Stimulated activated CD8-positive, alpha-beta memory T cell treated with anti-CD3 and anti-CD28 coated beads, Interleukin-2, amount 100 ng/mL, for 48 hours (primary cell): ENCODE measurements at places on chromosomes 3 and 15.

GRCh38 chr3:78614486-78614885 is 1153.3 kb downstream of the ROBO1 start:
- DNase-seq, result no peak

GRCh38 chr3:119234610-119235009 is 6.1 kb downstream of the B4GALT4 start:
- no peak for DNase-seq

GRCh38 chr15:43969802-43970375 is 143.1 kb downstream of the WDR76 start:
- DNase-seq, result no peak

DNA sequence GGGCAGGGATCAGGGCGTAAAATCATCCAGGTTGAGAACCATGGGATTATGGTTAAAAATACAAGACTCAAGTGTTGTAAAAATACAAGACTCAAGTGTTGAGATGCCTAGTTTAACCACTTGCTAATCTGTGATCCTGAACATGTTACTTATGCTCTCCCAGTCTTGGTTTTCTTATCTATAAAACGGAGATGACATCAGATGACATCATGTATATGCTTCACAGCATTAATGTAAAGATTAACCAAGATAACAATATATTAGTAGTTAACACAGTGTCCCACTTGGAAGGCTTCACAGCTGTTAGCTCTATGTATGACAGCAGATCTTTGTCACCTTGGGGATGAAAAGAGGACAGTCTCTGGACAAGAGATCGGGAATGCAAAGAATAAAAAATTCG is 96.2 kb downstream of the PRICKLE2 start:
- no peak for DNase-seq

- DNase-seq, result peak; percentile 59
These were observed 1.5 kb downstream of the ARHGEF3 start for GRCh38 chr3:56800130-56800831.

DNA sequence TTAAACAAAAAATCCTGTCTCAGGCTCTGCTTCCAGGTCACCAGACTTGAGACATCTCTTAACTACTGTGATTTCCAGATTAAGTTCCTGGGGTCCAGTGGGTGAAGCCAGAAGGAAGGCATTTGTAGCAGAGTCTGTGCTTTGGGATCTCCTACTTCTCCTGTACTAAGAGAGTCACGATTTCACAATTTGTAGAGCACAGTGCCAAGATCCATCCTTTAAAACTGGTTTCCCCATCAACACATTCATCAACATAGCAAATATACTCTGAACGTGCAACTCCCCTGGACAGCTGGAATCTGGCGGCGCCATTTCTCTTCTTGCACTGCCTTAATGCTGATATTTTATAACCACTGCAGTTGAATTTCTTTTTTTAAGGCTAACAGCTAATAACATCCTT is 33.2 kb downstream of the CDCP1 start:
- no peak for DNase-seq

- no peak for DNase-seq
These were observed 390 bp upstream of the TLE3 start for GRCh38 chr15:70098153-70098460.

- no peak for DNase-seq
These were observed 192.0 kb downstream of the TPRG1 start for GRCh38 chr3:189363590-189364255.

GRCh38 chr3:169266351-169266750 is 397.2 kb downstream of the MECOM start:
- no peak for DNase-seq

- no peak for DNase-seq
These were observed 123.2 kb upstream of the TMC3 start for GRCh38 chr15:81497238-81497637.

GRCh38 chr3:11739123-11739522 is 95.4 kb upstream of the VGLL4 start:
- no peak for DNase-seq
